Activated CD4-positive, CD25-positive, alpha-beta regulatory T cell (primary cell): ENCODE measurements at places on chromosomes 5 and 9.

- no peak for DNase-seq
Observed at GRCh38 chr9:17481565-17481964, 97.3 kb upstream of the SH3GL2 start.

- no peak for DNase-seq
Observed at GRCh38 chr5:173743641-173744343, 127.3 kb upstream of the BOD1 start.

GRCh38 chr9:7894231-7894630, 94.7 kb upstream of the DMAC1 start:
- DNase-seq: no peak

DNA sequence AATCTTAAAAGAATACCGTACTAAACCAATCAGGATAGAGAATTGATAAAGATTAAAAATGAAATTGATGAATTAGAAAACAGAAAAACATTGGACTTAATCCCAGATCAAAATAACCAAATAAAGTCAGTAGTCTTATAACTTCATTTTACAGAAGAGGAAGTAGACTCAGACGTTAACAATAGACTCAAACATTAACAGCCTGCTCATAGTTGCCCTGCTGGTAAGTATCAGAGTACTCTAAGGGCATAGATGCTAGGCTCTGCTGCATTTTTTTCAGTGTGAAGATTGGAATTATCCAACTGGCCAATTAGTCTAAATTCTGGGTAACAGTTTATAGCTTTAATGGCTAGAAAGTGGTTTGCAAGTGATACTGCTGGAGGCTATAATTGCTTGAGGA, 42.9 kb downstream of the ADGRV1 start:
- no peak for DNase-seq

DNA sequence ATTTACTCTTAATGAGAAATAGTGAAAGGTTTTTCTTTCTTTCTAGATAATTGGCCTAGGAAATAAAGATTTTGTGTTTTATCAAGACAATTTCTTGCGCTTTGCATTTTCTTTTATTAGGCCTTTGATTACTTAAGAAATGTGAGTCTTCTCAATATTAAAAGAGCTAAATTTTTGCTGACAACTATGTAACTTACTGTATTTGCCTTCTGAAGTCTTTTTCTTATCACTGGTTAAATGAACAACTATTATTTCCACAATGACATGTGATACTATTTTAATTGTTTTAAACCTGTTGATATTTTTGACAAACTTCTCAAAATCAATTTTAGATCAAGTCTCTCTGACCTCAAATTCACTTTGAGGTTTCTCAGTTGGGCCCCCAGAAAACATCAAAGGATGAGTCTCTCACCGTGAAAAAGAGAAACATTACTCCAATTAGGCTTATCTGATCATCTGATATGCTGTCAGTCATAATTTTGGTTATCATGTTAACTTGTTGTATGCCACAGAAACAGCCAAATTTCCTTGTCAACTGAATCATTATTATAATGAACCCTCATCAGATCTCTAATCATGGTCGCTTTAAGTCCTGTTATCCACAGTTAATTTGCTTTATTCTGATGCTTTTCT, 48.8 kb downstream of the RAPGEF1 start:
- DNase-seq: no peak

GRCh38 chr9:123081824-123082223, 48.4 kb downstream of the GPR21 start:
- no peak for DNase-seq

DNA sequence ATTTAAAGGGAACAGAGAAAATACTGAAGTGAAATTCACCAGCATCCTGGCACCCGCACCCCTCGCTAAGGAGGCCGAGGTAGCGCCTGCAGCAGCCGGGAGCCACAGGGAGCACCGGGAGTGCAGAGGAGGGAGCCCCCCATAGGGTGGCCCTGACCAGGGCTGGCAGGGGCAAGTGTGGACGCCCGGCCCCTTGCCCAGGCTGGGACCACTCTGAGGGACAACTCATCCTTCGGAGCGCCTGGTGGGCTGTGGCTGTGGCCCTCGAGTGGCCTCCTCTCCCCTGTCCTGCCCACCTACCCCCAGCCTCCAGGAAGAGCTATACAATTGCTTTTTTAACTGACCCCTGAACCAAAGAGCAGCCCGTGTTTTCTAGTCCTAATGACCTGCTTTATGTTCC, 47.0 kb downstream of the PLEKHG4B start:
- no peak for DNase-seq

DNA sequence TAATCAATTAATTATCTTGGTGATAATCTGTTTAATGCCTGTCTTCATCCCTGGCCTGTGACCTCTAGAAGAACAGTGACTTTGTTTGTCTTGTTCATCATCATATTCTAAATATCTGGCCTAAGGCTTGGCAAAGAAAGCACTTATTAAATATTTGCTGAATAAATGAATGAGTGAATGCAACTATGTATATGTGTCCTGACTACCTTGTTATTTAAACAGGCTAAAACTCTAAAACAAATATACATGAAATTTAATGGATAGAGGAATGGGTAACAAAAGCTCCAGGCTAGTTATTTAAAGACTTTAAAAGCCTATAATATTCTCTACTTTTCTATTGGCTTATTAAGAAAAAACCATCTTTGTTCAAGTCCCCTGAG, 91.7 kb upstream of the CER1 start:
- no peak for DNase-seq

DNA sequence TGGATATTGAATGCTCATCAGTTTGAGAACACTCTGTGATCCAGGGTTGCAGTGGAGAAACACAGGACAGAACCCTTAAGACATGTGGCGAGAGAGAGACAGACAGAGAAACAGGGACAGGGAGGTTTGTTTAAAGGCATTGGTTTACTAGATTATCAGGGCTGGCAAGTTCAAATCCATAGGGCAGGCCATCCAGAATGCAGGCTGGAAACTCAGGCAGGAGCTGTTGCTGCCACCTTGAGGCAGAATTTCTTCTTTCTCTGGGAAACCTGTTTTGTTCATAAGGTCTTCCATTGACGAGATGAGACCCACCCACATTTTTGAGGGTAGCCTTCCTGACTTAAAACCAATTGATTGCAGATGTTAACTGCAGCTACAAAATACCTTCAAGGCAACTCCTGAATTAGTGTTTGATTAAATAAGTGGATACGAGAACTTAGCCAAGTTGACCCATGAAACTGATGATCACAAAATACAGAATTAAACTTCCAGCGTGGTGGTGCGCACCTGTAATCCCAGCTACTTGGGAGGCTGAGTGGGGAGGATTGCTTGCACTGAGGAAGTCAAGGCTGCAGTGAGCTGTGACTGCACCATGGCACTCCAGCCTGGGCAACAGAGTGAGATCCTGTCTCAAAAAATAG, 55.9 kb downstream of the NSUN2 start:
- DNase-seq: no peak

DNA sequence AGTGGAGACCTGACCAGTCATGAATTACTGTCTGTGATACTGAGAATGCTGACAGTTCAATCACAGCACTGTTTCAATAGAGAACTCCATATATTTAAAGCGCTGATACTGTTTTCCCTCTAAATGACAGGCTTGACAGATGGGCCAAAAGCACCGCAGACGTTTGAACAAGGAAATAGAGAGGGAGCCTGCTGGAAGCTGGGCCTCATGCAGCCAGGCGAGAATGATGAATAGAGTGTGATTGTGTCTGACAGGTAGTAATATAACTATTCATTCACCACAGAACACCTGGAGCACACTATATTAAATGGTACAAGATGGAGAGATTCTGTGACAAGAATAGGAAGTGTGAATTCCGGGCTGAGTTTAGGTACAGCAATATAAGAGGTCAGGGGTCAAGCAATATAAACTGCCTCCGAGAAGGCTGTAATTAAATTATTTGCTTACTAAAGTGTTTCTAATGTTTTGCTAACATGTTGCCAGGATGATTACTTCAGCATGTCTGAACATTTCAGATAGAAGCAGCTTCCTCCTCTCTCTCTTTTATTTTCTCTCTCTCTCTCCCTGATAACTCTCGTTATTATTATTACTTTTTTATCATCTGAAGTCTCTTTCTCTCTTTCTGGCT, 297.7 kb downstream of the CSNK1G3 start:
- DNase-seq: no peak

DNA sequence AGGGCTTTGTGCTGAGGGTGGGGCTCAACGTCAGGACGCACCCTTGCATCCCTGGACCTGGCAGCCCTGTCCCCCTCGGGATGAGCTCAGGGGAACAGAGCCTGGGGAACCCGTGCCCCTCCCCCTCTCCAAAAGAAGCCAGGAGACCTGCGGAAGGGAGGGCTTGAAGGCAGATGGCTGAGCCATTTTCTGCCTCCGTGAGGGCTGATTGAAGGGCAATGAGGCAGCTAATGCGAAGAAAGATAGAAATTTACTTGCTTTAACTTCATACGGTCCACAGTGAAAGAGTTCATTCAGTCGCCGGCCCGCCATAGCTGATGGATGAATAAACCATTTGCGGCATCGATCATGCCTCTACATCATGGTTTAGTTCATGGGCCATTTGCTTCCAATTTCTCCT, 28.8 kb downstream of the ASS1 start:
- DNase-seq: no peak

- no peak for DNase-seq
Observed at GRCh38 chr9:31677877-31678276, 706.6 kb upstream of the ACO1 start.

- no peak for DNase-seq
Observed at GRCh38 chr5:143495110-143495509, 91.6 kb upstream of the NR3C1 start.

DNA sequence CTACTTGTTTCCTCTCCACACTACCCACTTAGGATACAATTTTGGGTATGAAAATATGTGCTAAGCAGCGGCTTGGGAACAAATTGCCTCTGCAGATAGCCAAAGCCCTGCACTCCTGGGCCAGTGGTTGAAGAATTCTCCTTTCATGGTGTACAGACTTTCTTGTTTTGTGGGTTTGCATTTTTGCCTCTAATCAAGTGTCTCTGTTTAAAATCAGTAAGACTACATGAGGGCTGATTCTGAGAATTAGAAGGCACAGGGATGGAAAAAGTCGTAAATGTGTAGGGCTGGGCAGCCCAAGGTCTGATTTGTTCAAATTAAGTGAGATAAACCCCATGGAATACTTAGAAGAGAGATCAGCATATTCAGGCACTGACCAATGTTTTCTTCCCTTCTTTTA, 103.7 kb upstream of the CD180 start:
- no peak for DNase-seq

GRCh38 chr5:129249886-129250285, 155.3 kb downstream of the ISOC1 start:
- no peak for DNase-seq

DNA sequence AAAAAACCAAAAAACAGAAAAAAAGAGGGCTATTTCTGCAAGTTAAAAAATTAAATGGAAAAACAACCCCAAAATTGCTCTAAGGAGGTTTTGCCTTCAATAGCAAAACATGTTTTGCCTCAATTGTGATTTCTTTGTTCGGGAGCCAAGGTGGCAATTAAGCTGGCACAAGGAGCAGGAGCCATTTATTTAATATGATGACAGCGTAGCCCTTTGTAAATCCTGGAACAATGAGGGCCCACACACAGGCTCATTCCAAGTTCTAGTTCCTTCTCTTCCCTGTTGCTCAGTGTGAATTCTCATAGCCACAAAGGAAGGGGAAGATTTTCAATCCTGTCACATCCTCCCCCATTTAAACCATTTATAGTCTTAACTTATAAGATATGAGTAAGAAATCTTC, 353.2 kb downstream of the PDE4D start:
- no peak for DNase-seq

GRCh38 chr5:118863345-118863744, 125.0 kb downstream of the DTWD2 start:
- no peak for DNase-seq

GRCh38 chr9:18473652-18474279, at the start of gene ADAMTSL1:
Gene ADAMTSL1 (plus strand): TSS chr9:18474153. CDS start chr9:18474233, 80 bp downstream.
- no peak for DNase-seq

- DNase-seq: no peak
Observed at GRCh38 chr5:26329562-26330189, 708.7 kb downstream of the CDH9 start.

GRCh38 chr5:142641711-142642110, 44.2 kb downstream of the FGF1 start:
- no peak for DNase-seq

DNA sequence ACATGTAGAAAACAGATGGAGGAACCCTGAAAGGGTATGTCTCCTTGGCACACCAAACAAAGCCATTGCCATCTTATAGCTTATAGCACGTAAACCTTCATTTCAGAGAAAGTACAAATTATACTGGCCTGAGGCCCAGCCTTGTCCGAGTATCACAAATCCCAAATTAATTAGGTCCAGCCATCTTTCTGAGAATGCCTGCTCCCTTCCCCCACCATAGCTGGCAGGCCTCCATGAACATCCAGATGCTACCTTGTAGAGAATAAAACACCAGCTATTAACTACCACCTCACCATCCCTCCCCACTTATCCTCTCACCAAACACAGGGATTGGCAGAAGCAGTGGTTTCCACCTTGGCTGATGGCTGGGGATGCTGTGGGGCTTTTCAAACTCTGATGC, 224.0 kb downstream of the SPOCK1 start:
- DNase-seq: no peak

- no peak for DNase-seq
Observed at GRCh38 chr5:149773291-149774095, 43.4 kb downstream of the PPARGC1B start.

GRCh38 chr5:175246242-175246888, 197.6 kb downstream of the DRD1 start:
- no peak for DNase-seq

- DNase-seq: no peak
Observed at GRCh38 chr5:88092958-88093605, 175.6 kb downstream of the TMEM161B start.

GRCh38 chr9:115349542-115349941, 231.6 kb upstream of the TNC start:
- DNase-seq: no peak

DNA sequence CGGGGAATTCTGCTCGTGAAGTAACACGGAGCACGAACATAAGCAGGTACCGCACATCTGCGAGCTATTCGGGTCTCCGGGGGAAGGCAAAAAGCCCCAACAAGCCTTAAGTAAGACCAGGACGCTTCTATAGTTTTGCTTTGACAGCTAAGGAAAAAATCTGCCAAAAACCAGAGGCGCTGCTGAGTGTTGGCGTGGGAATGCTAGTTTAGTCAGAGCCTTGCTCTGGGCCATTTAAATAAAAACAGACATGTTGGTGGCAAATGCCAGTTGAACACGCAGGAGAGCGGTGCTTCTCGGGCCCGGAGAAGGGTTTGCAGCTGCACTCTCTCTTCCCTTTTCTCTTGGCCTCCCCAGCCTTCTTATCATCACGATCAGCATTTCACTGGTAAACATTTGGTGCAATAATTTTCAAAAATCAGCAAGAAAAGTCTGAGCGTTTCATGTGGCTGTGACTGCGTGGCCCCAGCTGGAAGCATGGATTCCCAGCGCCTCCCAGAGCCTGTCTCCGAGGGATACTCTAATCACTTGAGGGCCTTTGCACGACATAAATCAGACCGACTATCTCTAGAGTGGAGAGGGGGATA, 6.4 kb upstream of the NOTCH1 start:
- no peak for DNase-seq

GRCh38 chr9:136017289-136018190, 56.4 kb upstream of the UBAC1 start:
- no peak for DNase-seq

- DNase-seq: no peak
Observed at GRCh38 chr9:18910916-18911315, 122.1 kb downstream of the SAXO1 start.
